WTC11 (cell line): ENCODE measurements at places on chromosomes 3 and 15. TPM values are rescaled to one million over a fixed set of nuclear protein-coding genes. Genes with fewer than 3 reads are reported as not detected.

- H3K4me1 ChIP-seq: peaks cover 50% of the 10 kb centered on the region
- no peak for DNase-seq
- no peaks in the 10 kb centered on the region for H3K36me3 ChIP-seq
- no peak overlapping the region for H3K4me3 ChIP-seq
These were observed 11.8 kb downstream of the KLF13 start for GRCh38 chr15:31338318-31338878.

GRCh38 chr15:95044745-95045417 is 813.5 kb downstream of the MCTP2 start:
- peak overlapping the region; percentile 42 for H3K4me3 ChIP-seq
- H3K36me3 ChIP-seq: peaks cover 35% of the 10 kb centered on the region
- DNase-seq: no peak

DNA sequence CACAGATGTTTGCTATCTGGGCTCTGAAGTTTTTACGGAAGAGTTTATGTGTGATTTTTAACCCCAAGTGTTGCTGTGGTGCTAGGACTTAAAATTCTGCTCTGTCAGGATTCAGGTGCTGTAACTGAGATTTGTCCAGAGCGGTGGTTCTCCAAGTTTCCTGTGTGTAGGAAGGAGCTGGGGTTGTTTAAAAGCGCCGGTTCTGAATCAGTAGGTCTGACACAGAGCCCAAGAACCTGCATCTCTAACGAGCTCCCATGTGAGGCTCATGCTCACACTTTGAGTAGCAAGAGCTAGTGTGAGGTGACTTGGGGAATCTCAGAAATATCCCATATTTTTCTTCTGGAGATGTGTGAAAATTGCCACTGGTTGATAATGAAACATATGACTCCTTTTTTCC is 325.5 kb downstream of the SATB1 start:
- DNase-seq: no peak
- H3K27me3 ChIP-seq: peaks cover 36% of the 10 kb centered on the region
- H3K4me3 ChIP-seq: no peak overlapping the region

DNA sequence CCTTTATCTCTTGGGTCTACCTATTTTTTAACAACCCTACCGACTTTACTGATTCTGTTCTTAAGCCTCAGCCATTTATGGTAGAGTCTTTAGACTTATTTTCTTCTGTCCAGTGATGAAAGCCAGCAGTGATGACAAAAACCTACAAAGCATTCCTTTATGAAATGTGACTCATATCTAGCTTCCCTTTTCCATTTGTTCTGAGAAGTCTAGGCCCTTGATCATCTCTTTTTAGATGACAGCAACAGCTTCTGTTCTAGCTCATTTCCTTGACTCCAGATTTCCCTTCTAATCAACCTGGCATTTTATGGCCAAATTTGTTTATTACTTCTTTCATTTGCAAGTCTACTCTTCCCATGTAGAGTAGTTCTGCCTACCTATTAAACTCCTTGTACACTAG is 36.1 kb downstream of the CFAP44 start:
- H3K36me3 ChIP-seq: 0 out of 2 replicates have a peak, but pooled peaks cover under 1% of the 10 kb centered on the region
- no peaks in the 10 kb centered on the region for H3K27me3 ChIP-seq
- no peak overlapping the region for H3K27ac ChIP-seq
- no peak overlapping the region for H3K4me3 ChIP-seq
- no peak for DNase-seq

MOBP gene
- total RNA-seq: 0.13 to 0.39 TPM in 2 of 3 replicates, not detected in the other

GRCh38 chr3:58256061-58256460 is 18.5 kb downstream of the ABHD6 start:
- H3K4me3 ChIP-seq: no peak overlapping the region
- H3K4me1 ChIP-seq: no peaks in the 10 kb centered on the region
- no peak overlapping the region for H3K27ac ChIP-seq
- DNase-seq: no peak
- H3K27me3 ChIP-seq: no peaks in the 10 kb centered on the region
- no peaks in the 10 kb centered on the region for H3K36me3 ChIP-seq

RASGRP1 gene
- 2.7 to 2.8 TPM (median 2.7 TPM) in 3 replicates for total RNA-seq

HIGD2B gene
- total RNA-seq: 0.18 TPM in 1 of 3 replicates, not detected in the others
